ENCODE measurements at places on chromosomes 3 and 15.

DNA sequence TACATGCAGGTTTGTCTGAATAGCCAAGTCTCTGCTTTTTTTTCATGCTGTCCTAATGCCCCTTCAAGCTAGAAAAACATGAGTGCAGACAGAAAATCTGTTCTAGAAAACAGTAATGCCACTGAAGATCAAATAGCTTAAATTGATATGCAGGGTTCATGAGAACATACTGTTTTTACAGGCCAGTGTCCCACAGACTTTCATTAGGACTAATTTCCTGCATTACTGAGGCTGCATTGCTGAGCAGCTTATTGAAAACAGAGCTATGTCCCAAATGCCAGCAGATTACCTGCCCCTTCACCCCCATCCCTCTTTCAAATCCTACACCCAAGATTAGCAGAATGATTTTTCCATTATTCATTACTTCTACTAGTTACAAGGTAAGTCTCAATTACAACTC is 665 bp downstream of the TM4SF18 start:
- DNase-seq: no peak

GRCh38 chr3:99674086-99674789 is 35.8 kb downstream of the COL8A1 start:
- no peak for DNase-seq

DNA sequence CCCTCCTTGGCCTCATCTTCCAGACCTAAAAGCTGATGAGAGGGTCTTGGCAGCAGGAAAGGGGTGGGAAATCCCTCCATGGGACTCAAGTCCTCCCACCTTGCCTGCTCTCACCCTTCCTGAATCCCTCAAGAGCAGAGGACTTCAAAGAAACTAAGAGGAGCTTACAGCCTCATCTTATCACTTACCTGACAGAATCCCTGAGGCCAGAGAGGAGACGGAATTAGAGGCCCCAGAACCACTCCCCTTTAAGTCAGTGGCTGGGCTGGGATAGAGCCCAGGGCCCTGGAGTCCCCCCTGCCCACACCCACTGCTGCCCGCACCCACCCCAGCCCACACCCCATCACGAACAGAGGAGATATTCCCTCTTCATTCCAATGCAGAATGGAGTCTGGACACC is 15.2 kb downstream of the LOXL1 start:
- no peak for DNase-seq

DNA sequence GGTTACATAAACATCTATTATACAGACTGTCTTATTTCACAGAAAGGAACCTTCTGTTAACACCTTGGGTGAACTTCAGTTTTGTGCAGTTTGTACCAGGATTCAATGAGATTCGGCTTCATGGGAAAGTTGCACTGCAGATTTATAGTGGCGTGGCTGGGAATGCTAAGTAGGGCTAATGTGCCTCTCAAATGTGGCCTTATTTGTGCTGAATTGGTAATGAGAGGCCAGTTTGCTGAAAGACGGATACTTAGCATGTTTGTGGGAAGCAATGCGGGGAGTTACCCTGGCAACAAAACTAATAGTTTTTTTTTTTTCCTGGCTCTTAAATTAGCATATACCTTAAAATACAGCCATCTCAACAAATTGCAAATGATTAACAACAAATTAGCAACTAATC is 28.6 kb upstream of the CEMIP start:
- DNase-seq: no peak

DNA sequence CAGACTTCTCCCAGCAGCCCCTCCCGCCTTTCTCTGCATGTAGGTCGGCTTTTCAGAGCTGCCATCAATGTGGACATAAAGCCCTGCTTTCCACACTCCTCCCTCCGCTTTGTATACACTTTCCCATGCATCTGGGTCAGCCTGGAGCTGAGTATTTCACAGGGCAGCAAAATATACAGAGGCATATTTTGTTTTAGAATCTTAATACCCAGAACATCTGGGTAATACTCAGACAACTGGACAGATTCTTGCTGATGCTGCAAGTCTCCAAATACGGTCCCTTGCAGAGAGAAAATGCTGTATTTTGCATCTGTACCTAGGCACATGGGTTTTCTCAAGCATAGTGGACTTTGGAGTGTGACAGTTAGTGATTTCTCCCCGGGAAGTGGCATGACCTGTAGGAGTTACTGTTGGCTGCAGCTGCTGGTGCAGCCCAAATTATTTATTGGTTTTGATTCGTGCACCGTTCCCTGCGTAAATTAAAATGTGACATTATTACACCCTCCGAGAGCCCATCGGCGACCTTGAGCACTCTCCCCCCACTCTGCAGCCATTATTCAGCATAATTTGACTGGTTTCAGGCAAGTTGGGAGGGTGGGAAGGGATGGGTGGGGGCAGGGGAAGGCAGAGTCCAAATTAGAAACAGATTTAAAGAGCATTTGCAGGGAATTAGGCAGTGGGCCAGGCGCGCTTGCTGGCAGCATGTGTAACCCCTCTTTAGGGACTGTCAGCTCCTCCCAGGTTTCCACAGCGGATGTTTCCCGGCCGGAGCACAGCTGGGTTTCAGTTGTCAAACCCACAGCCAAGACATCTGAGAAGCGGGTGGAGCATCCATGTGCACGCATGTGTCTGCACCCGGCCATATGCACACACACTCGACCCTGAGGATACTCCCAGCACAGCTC is 100.8 kb downstream of the CPN2 start:
- no peak for DNase-seq

DNA sequence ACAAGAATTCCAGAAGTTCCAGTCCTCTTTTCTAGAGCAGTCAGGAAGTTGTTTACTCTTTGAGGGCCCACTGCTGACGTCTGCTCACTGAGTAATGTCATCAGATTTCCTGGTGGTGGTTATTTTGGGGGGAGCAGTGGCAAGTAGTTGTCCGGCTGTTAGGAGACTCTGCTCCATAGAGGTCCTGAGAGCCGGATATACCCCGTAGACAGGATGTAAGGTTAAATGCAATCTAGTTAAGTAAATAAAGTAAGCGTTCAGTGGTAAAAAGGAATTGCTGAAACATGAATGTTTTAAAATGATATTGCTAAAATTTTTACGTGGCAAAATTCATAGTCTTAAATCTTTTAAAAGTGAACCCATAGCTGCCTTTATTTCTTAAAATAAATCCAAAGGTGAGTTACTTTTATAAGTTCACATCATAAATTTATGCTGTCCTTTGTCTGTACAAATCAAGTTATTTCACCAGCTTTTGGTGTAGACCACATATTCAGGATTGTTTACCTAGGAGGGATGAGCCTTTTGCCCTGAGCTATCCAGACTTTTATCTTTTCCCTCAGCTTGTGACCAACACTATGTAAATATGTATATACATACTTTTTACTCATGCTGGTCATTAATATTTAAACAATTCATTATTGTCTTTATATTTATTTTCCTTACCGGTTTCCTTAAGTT is 65.8 kb downstream of the PDE8A start:
- DNase-seq: no peak

DNA sequence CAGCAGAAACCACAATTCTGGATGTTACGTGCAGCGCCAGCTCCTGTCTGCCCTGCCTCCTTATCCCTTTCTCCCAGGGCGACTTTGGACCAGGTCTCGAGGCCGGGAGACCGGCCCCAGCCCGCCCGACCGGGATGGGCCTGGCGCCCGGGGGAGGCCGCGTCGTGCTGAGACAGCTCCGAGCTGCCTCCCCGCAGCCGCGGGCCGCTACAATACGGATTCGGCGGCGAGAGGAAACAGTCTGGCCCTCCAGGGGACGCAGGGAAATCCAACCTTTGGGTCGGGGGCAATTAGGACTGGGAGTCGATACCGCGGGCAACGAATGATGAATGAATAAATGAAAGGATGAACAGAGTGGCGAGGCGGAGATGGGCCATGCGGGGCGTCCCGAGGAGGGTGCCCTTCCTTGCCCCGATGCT is 537 bp downstream of the GRAMD2A start:
- no peak for DNase-seq

- no peak for DNase-seq
These were observed 55.9 kb upstream of the PLCL2 start for GRCh38 chr3:16828815-16829214.

DNA sequence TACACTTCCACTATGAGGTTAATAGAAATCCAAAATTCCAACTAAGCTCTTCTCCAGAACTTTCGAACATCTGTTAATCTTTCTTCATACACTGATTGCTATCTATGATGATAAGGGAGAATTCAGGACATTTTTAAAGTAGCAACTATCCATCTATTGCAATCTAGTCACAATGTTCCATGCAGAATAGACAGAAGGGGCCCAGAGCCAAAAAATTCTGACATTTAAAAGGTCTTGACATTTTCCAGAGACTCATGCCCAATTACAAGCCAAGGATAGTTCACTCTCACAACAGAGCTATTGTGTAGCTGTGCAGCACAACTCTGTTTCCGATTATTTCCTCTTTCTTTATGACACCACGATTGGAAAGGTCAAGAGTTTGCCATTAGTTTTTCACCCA is 999.7 kb upstream of the ALCAM start:
- no peak for DNase-seq

DNA sequence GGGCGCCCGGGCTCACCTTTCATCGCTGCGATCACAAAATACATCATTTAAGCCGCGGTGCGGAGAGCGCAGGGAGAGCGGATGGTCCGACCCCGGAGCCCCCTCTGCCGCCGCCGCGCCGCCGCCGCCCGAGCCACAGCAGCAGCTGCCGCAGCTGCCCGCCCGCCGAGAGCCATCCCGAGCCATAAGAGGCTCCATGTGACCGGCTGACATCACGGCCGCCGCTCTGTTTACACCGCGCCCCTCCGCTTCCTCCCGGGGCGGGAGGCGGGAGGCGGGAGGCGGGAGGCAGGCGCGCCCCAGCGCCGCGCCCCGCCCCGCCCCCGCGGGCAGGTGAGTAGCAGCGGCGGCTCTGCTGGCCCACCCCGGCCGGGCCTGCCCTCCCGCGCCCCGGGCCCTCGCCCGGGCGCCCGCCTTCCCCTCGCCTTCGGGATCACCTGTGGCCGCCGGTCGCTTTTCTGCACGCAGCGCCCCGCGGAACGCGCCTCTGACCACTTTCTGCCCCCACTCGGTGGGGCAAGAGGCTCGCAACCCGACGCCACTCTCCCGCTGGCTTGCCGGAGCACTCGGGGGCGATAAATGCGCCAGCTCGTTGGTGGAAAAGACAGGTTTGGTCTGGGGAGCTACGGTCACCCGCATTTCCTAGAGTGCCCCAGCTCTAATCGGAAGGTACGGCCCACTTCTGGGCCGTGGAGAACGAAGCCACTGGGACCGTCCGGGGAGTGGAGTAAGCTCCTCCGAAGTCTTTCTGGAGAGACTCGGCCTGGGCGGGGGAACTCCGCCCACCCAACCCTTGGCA is 113.6 kb upstream of the ICE2 start:
- peak; percentile 86 for DNase-seq

- peak; percentile 78 for DNase-seq
These were observed 1.1 kb downstream of the EHD4 start for GRCh38 chr15:41971089-41971894.

DNA sequence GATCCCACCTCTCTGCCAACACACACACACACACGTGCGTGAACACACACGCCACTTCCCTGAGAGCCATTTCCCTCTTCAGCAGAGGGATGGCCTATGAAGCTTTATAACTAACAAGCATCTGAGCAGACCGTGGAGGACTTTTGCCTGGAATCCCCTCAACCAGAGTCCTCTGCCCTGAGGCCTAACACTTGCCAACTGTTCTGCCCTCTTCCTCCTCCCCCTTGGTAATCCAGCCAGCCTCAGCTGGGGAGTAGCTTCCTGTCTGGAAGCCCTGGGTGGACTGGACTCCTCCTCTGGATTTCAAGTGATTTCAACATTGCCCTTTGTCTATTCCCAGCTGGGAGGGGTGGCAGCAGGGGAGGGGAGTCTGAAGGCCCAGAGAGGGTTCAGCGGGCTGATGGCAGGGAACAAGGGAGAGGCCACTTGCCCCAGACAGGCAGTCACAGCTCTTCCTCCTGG is 68.4 kb upstream of the HACD2 start:
- DNase-seq: peak; percentile 95

GRCh38 chr15:54208786-54209185 is 230.5 kb downstream of the UNC13C start:
- DNase-seq: no peak

GRCh38 chr3:167772992-167773391 is 37.5 kb downstream of the SERPINI1 start:
- DNase-seq: no peak

DNA sequence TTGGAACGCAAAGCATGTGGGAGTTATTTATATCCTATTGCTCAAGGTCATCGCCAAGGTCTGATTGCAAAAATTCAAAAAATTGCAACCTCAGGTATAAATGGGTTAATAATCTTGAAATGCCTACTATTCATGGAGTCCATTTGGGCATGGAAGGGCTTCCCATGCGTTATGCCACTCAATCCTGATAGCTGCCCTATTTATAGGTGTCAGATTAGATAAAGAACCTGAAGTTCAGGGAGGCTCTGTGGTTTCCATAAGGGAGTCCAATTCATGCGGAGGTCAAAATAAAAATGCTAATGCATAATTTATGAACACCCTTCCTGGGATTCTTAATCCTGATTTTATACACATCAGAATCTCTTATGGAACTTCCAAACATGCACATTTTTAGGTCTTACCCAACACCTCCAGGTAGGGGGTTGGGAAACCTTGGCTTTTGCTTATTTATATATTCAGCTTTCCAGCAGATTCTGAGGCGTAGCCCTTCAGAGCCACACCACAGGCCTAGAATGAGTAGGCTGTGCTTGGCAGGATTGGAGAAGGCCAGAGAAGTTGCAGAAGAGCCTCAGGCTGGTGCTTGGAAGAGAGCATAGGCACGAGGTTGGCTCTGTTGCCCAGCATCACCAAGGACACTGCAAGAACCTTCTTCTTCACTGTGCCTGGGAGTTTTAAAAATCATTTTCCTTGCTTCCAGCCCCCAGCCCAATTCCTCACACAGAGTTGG is 324.4 kb upstream of the CFAP20DC start:
- DNase-seq: no peak

DNA sequence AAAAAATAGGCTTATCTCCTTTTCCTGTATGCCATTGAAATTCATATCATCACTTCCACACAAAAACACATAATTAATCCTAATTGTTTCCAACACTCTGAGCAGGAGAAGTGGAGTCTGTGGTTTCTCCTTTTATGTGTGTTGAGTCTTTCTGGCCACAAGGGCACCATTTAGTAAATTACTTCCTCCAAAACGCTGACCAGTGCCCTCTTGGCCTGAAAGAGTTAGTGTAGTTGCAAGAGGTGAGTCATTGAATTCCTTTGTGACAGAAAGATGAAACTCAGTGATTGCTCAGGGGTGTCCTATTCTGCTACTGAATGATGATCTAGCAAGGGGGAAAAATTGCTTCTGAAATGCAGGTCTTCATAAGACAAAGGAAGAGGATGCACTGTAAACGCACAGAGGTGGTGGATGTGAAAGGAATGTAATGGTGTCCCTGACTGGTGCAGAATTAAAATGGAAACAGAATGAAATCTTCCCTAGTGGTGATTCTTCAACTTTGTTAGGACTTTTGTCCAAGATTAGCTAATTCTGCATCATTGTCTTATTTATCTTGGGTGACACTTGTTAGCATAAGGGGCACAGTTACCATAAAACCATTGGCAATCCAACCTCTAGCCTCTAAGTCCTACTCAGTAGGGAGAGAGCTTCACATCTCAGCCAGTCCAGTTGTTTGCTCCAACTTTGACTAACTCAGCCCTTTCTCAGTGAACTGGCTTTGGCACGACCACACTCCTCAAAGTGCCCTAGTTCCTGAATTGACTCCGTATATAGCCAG is 208.4 kb upstream of the NANOGP8 start:
- DNase-seq: no peak

Data from coronary artery (tissue), 2 donors.